Calu3 (cell line): ENCODE measurements at places on chromosomes 5 and 9.
A peak's percentile ranks its signal among the peaks of the same experiment; 100 is the strongest.

DNA sequence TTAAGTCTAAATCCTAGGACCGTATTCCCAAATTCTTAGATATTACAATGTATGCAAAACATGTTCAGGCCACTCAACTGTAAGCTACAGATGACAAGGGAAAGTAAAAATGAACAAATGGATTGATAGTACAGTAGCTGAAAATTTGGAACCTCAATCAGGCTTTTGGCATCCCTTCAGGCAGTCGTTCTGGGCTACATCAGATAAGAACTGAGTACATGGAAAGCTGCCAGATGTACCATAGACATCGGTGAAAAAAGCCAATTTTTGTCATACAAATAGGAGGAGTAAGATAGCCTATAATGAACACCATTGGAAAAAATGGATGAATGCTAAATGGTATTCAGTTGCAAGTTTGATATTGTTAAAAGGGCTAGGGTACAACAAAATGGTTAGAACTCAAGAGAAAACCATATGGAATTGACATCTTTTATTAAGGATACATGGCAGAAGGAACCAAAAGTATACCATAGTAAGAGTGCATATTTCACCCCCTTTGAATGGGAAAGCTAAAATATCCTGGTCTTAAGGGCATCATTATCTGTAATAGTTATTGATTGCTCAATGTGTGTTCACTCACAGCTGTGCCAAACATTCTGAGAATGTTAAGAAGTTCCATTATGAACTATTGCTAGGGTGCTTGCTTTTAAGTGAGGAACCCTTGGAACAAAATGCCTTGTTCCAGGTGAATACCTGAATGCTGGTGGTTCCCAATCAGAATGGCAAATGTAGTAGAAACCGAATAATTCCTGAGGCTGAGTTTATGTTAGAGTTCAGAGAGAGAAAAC, 86.4 kb downstream of the NR3C1 start:
- DNase-seq: no peak
- H3K27ac ChIP-seq: no peak overlapping the region
- H3K36me3 ChIP-seq: peaks cover 8% of the 10 kb centered on the region
- H3K27me3 ChIP-seq: no peaks in the 10 kb centered on the region

DNA sequence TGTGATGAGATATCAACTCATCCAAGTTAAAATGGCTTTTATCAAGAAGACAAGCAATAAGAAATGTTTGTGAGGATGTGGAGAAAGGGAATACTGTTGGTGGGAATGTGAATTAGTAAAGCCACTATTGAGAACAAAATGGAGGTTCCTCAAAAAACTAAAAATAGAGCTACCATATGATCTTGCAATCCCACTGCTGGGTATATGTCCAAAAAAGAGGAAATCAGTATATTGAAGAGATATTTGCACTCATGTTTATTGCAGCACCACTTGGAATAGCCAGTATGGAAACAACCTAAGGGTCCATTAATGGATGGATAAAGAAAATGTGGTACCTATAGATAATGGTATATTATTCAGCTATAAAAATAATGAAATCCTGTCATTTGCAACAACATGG, 25.1 kb downstream of the PPIP5K2 start:
- no peaks in the 10 kb centered on the region for H3K36me3 ChIP-seq
- H3K27ac ChIP-seq: no peak overlapping the region
- no peaks in the 10 kb centered on the region for H3K27me3 ChIP-seq
- H3K4me1 ChIP-seq: no peaks in the 10 kb centered on the region
- no peak overlapping the region for H3K4me3 ChIP-seq

GRCh38 chr9:106953174-106953573, 90.2 kb downstream of the ZNF462 start:
- no peak for DNase-seq
- no peak overlapping the region for H3K4me3 ChIP-seq
- peaks cover 8% of the 10 kb centered on the region for H3K4me1 ChIP-seq
- no peaks in the 10 kb centered on the region for H3K27me3 ChIP-seq
- H3K27ac ChIP-seq: no peak overlapping the region

GRCh38 chr5:138573949-138574670, 1.1 kb downstream of the HSPA9 start:
- H3K4me1 ChIP-seq: peaks cover 17% of the 10 kb centered on the region
- peaks cover 77% of the 10 kb centered on the region for H3K36me3 ChIP-seq
- DNase-seq: no peak
- peak overlapping the region; percentile 99 for H3K27ac ChIP-seq

- no peak for DNase-seq
- no peaks in the 10 kb centered on the region for H3K4me1 ChIP-seq
- no peaks in the 10 kb centered on the region for H3K27me3 ChIP-seq
- H3K4me3 ChIP-seq: no peak overlapping the region
Measured at GRCh38 chr5:44714871-44715561, 93.7 kb upstream of the MRPS30 start.
